ENCODE measurements at places on chromosomes 5 and 9.

- DNase-seq, result peak; percentile 41
Observed at GRCh38 chr5:56496581-56497063, 263.5 kb upstream of the ANKRD55 start.

- no peak for DNase-seq
Observed at GRCh38 chr5:52799358-52799982, 11.8 kb downstream of the ITGA1 start.

DNA sequence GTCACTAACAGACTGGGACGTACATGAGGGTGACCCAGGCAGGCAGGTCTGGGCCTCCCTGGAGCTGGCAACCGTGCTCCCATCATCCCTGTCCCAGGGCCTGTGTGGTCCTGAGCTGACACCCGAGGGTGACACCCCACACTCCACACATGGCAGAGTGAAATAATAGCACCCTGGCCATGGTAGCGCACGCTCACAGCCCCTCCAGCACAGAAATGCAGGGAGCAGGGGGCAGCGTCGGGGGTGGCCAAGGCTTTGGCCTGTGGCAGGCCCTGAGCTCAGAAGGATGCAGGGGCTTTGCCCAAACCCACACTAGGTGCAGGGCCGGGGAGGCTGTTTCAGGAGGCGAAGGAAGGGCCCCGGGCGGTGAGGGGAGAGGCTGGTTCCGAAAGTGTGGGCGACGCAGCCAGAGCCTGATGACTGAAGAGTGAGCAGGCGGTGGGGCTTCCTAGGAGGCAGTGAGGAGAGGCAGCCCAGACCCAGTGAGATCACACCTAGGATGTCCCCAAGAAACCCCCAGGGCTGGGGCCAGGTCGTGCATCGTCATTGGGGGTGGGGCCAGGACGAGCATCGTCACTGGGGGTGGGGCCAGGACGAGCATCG is 12.9 kb downstream of the OR2V2 start:
- DNase-seq, result peak; percentile 81

- no peak for DNase-seq
Observed at GRCh38 chr5:38927470-38927869, 81.7 kb downstream of the OSMR start.

DNA sequence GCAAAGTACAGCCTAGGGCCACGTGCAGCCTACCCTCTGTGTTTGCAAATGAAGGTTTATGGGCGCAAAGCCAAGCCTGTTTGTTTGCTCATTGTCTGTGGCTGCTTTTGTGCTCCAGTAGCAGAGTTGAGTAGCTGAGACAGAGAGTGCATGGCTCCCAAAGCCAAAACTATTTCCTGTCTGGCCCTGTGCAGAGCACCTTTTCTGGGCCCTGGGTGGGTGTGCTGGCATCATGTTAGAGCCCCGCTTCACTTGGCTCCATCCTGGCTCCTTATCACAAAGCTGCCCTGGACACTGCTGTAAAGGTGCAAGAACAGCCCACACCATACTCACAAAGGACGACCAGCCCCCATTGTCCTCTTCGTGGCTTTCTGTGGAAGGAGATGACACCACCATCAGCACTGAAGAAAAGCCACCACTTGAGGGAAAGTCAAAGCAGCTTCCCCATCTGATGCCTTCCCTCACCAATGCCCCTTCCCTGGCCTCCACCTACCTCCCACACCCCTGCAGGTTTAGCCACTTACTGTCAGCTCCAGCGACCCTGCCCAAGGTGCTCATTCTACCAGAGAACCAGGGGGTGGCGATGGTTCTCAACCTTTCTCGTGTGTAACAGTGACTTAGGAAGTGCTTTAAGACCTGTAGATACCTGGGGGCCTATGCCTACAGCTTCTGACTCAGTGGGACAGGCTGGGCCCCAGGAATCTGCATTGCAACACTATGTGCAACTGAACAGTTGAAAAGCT is 23.4 kb downstream of the LCP2 start:
- DNase-seq, result no peak

- DNase-seq, result no peak
Observed at GRCh38 chr5:136028090-136028489, 698 bp upstream of the TGFBI start.

DNA sequence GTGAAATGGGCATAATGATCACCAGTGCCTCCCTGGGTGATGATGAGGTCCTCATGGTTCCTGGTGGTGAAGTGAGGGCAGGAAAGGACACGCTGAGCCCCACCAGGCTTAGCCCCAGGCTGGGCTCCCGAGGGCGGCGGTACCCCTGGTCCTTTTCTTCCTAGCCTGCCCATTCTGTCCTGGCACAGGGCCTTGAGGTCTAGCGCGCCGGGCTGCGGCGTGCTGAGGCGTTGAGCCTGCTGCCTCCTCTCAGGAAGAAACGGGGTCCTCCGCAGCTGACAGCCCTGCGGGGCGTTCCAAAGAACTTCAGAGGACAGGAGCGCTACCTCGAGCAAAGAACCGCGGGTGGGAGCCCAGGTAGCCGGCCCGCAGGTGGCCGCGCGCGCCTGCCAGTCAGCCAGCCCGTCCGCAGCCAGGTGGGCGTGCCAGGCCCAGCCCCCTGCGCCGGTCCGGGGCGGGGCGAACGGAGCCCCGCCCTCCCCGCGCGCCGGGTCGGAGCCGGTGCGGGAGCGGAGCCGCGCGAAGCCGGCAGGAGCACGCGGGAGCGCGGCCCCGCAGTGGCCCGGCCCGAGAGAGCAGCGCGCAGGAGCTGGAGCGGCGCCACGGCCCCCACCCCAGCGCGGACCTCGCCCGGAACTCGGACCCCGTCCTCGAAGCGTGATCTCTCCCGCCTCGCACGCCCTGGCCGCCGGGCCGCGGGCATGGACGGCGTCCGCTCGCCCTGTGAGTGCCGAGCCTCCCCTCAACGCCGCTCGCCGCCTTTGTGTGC is at the start of gene WNK2:
WNK2 (plus strand) TSS at position 477 of the 769 bp plus-strand sequence. CDS start 791 bp downstream, outside the sequence.
- peak; percentile 46 for DNase-seq

GRCh38 chr5:149323621-149324205 is 21.6 kb upstream of the GRPEL2 start:
- DNase-seq, result no peak

Data from suppressor macrophage treated with lipopolysaccharide for 1 hour (primary cell).